CD4-positive, alpha-beta T cell treated with Interleukin-4 for 1 hour (primary cell): ENCODE measurements at places on chromosomes 1 and 21.

- DNase-seq, result no peak
Measured at GRCh38 chr1:166925810-166926478, 49.4 kb downstream of the ILDR2 start.

- peak; percentile 82 for DNase-seq
Measured at GRCh38 chr1:150364231-150365003, 470 bp downstream of the RPRD2 start.

DNA sequence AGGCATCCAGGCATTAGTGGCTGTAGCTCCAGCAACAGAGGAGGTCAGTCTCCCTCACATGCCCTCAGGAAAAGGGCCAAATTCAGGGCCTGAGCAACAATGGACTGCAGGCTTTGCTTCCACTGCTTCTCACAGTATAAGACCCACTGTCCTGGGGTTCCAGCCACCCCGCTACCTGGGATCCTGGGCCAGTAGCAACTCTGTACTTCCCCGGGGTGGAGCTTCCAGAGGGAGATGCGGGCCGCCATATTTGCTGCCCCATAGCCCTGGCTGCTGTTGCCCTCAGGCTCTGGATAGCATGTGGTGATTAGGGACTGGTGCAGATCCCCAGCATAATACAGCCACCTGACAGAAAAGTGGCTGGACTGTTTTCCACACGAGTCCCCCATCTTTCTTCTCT lies 201.1 kb upstream of the POGK start:
- no peak for DNase-seq

DNA sequence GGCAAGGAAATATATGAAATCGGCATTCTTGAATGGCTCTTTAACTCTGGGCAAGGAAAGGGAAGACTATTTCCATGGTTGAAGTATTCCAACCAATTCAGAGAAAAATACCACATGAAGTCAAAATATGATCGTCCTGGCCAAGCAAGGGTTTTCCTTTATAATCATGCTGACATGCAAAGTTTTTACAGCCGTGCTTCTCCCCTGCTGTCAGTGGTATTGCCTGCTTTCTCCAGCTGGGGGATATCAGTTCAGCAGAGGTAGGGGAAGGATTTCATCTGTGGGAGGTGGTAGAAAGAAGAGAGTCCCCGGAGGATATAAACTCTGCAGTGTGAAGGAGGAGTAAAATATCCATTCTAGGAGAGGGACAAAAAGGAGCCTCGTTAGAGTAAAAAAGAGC lies 322.8 kb downstream of the PAPPA2 start:
- DNase-seq, result no peak

GRCh38 chr1:68542586-68542985 lies 45.7 kb upstream of the DEPDC1 start:
- DNase-seq, result no peak

DNA sequence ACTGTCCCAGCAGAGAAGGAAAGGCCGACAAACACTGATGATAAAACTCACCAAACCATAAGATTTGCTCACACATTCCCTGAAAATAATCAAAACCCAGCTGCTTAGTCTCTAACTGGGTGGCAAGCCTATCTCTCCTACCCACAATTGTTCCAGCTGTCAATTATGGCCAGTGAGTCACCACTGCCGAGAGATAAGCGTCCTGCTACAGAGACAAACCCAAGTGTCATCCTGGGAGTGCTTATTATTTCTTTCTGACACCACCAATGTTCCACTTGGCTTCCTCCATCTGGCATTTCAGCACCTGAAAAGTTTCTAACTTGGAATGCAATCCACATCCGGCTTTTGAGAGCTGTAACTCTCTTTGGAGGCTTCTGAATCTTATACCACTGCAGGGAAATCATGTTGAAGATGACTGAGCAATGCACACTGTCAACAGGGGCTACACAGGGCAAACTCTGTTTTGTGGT lies 51.5 kb upstream of the VAV3 start:
- no peak for DNase-seq

DNA sequence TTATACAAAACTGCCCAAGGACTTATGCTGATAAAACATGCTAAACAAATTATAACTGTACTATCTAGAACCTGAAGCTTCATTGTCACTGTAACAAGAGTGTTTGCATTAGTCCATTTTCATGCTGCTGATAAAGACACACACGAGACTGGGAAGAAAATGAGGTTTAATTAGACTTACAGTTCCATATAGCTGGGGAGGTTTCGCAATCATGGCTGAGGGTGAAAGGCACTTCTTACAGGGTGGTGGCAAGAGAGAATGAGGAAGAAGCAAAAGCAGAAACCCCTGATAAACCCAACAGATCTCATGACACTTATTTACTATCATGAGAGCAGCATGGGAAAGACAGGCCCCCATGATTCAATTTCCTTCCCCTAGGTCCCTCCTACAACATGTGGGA lies 100.4 kb downstream of the SPATA6 start:
- no peak for DNase-seq

- DNase-seq, result no peak
Measured at GRCh38 chr1:159587461-159587951, at the start of gene APCS. Gene APCS (plus strand): TSS chr1:159587826. CDS start chr1:159587922, 96 bp downstream.

DNA sequence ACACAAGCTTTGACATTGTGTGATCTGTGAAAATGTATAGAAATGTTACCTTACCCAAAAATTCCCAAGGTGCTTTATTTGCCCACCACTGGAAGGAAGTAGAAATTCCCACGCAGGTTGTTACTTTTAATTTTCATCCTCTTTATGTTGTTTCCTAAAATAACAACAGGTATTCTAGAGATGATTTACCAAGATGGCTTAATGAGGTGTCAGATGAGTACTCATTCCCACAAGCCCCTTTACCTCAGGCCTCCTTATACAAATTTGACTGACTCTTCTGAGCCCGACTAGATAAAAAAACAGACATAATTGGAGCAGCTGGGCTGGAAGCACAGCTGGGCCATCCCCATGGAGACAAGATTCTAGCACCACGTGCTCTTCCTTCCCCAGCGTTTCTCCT lies 114.6 kb downstream of the LIPI start:
- DNase-seq, result no peak

DNA sequence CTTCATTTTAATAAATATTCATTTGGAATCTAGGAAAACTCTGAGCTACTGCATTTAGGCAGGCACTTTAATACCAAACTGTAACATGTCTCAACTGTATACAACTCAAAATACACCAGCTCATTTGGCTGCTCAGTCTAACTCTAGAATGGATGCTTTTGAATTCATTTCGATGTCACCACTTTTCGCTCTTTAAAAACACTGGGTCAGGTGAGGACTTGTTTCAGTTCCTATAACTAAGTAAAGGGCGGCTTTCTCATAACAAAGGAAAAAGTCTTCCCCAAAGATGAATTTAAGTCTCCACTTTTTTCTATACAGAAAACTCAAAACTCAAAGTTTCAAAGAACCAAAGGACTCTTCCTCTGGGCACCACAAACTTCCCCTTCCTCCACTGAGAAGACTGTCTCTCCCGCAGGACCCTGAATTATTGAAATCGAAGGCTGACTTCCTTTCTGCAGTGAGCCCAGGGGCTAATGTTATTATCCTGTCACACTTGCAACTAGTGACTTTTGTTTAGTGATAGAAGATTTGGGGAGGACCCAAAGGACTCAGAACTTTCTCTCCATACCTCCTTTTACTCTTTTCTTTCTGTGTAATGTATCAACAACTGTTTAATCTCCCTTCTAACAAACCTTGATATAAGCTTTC lies 9.7 kb upstream of the DHX9 start:
- no peak for DNase-seq

DNA sequence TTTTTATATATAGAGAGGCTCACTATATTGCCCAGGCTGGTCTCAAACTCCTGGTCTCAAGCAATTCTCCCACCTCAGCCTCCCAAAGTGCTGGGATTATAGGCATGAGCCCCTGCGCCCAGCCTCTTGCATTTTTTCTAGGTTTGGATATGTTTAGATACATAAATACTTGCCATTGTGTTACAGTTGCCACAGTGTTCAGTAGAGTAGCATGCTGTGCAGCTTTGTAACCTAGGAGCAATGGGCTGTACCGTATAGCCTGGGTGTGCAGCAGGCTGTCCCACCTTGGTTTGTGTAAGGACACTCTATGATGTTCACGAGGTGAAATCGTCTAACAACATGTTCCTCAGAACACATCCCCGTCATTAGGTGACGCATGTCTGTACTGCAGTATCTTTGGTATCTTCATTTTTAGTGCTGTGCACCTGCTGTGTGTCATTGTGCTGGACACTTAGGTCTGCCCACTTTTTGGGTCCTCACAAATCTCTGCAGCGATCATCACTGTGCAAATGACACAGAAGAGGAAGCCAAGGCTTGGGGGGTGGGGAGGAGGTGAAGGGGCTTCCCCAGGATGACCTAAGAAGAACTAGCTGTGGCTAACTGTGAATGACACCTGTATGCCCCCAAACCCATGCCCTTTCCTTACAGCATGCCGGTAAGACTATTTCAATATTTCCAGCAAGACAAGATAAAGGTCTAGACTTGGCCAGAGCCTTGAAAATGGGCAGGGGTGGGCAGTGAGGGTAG lies 44.5 kb downstream of the SDC3 start:
- DNase-seq, result no peak

DNA sequence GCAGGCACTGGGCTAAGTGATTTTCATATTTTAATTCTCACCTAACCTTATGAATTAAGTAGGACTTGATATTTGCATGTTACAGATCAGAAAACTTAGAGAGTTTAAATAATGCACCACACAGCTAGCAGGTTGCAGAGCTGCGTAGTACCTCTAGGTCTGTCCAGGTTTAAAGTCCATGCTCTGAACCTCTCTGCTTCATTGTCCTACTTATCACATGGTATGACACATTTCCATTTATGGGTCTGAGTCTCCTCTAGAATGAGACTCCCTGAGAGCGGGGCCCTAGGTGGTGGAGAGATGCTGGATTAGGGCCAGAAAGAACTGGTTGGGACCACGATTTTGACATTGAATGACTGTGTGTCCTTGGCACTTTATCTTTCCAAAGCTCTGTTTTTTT lies 102.5 kb upstream of the USP24 start:
- DNase-seq, result no peak

- no peak for DNase-seq
Measured at GRCh38 chr1:198846556-198846955, 207.7 kb downstream of the PTPRC start.

DNA sequence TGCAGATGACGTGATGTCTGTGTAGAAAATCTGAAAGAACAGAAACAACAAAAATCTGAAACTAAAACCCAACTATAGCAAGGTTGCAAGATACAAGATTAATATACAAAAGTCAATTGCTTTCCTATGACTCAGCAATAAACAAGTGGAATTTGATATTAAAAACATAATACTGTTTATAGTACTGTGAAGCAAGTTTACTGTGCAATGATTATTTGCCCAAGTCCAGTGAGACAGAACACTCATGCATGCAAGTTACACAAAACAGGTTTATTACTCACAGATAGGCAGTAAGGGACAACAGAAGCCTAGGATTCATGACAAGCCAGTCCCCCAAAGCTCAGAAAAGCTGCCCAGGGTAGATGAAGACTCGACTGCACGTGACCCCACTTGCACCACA lies 62.4 kb upstream of the RAB4A start:
- no peak for DNase-seq

- no peak for DNase-seq
Measured at GRCh38 chr1:244868484-244869363, 4.4 kb upstream of the HNRNPU start.

- DNase-seq, result no peak
Measured at GRCh38 chr1:31445951-31446350, 32.9 kb downstream of the SERINC2 start.

GRCh38 chr1:111747282-111747734 lies 8.1 kb upstream of the INKA2 start:
- DNase-seq, result peak; percentile 77

DNA sequence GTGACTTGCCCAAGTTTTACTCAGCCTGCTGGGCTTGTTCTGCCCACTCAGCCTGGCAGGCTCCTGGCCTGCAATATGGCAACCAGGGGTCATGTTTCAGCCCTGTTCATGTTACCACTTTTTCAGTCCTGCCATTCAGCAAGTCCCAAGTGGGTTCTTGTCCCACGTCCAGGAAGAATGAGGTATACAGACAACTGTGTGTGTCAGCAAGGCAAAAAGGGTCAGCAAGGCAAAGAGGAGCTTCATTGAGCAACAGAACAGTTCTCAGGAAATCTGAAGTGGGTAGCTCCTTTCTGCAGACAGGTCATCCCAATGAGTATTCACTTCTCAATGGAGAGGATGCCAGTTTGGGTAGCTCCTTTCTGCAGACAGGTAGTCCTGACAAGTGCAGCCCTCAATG lies 1233.3 kb upstream of the B3GALT2 start:
- DNase-seq, result no peak

DNA sequence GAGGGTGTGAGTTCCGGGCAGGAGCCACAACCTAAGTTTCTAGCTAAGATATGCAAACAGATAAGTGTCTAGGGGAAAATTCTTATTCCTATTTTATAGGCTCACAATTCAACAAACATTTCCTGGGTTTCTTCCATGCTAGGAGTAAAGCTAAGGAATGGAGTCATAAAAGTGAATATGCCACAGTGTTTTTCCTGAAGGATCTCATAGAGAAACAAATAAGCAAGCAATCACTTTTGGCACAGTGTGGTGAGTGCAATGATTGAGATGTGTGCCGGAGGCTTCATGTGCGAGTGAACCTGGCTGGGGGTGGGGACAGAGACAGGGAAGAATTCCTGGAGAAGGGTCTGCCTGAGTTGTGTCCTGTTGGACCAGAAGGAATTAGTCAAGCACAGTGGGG lies 147.4 kb downstream of the TENT5C start:
- DNase-seq, result no peak

- no peak for DNase-seq
Measured at GRCh38 chr1:107250169-107250568, 109.3 kb downstream of the NTNG1 start.

GRCh38 chr1:153663211-153663610 lies 4.7 kb downstream of the SNAPIN start:
- DNase-seq, result no peak

DNA sequence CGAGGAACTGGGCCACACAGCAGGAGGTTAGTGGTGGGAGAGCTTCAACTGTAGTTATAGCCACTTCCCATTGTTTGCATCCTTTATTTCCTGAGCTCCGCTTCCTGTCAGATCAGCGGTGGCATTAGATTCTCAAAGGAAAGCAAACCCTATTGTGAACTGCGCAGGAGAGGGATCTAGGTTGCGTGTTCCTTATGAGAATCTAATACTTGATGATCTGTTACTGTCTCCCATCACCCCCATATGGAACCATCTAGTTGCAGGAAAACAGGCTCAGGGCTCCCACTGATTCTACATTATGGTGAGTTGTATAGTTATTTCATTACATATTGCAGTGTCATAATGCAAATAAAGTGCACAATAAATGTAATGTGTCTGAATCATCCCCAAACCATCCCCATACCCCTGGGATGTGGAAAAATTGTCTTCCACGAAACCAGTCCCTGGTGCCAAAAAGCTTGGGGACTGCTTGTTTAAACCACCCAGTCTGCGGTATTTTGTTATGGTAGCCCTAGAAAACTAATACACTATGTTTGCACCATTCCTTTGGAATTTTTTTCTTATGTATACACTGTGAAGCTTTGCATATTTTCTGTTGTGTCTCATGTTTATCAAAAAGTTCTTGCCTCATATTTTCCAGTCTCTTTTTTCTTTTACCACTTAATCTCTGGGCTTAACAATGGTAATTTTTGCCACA lies 136.6 kb upstream of the IVNS1ABP start:
- no peak for DNase-seq

GRCh38 chr1:171160639-171161354 lies 24.3 kb upstream of the FMO2 start:
- no peak for DNase-seq
